ENCODE measurements at places on chromosomes 12 and 14. TPM values are rescaled to one million over a fixed set of nuclear protein-coding genes. Genes with fewer than 3 reads are reported as not detected.

Gene SYCP3
- total RNA-seq, result 0.43 TPM

Gene ZNF140
- 10.4 TPM for total RNA-seq

Gene ZFHX2
- total RNA-seq, result 0.58 TPM

Gene COX8C
- not detected for total RNA-seq

Gene CEBPE
- total RNA-seq, result not detected

Gene AICDA
- total RNA-seq, result not detected

Gene GSG1
- not detected for total RNA-seq

Gene TAS2R8
- total RNA-seq, result not detected

Gene PDE6H
- total RNA-seq, result not detected

Gene EGLN3
- 2.8 TPM for total RNA-seq

Gene CRIP1
- 24.9 TPM for total RNA-seq

Gene AGAP2
- 28.1 TPM for total RNA-seq

Gene FAM90A1
- total RNA-seq, result 0.34 TPM

Gene LRRIQ1
- total RNA-seq, result not detected

Gene TMEM132C
- total RNA-seq, result not detected

Gene BDKRB2
- total RNA-seq, result not detected

Gene COQ6
- total RNA-seq, result 17.4 TPM

Gene AKAP6
- total RNA-seq, result 0.76 TPM

Gene INTS13
- total RNA-seq, result 59.0 TPM

Gene GLT1D1
- total RNA-seq, result 0.08 TPM

Gene RNF212B
- not detected for total RNA-seq

All from activated T-cell treated with anti-CD3 and anti-CD28 coated beads, Interleukin-2, amount 50 U/mL, for 4 hours (primary cell).